Esophagus muscularis mucosa (tissue), 4 donors: ENCODE measurements at places on chromosomes 3 and 15. TPM values are rescaled to one million over a fixed set of nuclear protein-coding genes. Genes with fewer than 3 reads are reported as not detected.

DNA sequence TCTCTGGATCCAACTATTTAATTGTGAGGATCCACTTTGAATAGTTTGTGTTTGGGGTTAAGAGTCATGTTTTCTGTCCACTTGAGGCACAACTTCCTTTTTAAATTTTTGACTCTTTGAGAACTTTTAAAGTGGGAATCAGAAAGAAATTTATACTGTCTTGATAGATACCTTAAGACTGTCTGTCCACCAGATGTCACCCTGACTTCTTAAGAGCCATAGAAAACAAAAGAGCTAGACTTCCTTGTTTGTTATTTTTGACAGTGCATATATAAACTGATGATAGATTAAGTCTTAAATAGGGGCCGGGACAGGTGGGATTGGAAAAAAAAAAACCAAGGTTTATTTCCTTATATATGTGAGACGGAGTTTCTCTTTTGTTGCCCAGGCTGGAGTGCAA lies 52.1 kb upstream of the WDR72 start:
- no peaks in the 10 kb centered on the region for H3K27me3 ChIP-seq
- no peaks in the 10 kb centered on the region for H3K36me3 ChIP-seq
- H3K4me1 ChIP-seq: peaks cover 5% of the 10 kb centered on the region
- no peak overlapping the region for H3K4me3 ChIP-seq
- no peak overlapping the region for H3K27ac ChIP-seq

GRCh38 chr3:134376385-134376765 lies 2.1 kb upstream of the AMOTL2 start:
- DNase-seq: no peak
- H3K36me3 ChIP-seq: no peaks in the 10 kb centered on the region
- peaks cover 35% of the 10 kb centered on the region for H3K4me1 ChIP-seq
- no peak overlapping the region for H3K27ac ChIP-seq

DNA sequence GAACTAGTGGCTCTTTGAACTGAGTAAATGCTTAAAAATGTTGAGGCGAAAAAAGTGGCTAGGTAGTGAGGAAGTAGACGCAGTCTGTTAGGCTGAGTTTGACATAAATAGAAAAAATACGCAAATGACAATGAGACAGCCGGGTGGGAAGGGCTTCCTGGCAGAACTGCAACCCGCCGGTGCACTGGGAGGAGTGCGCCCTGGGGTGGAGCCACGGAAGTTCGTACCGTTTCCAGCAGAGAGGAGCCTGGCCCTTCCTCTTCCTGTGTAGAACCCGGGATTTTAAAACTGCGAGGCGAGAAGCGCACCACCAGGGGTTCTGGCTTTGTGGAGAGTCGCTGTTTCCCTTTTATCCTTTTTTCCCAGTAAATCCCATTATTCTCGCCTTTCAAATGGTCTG lies 602.6 kb downstream of the PYDC2 start:
- H3K4me3 ChIP-seq: peak overlapping the region; percentile 7
- H3K27me3 ChIP-seq: no peaks in the 10 kb centered on the region
- H3K27ac ChIP-seq: no peak overlapping the region
- no peak for DNase-seq

- H3K27me3 ChIP-seq: no peaks in the 10 kb centered on the region
- no peak overlapping the region for H3K27ac ChIP-seq
- H3K36me3 ChIP-seq: no peaks in the 10 kb centered on the region
- no peak overlapping the region for H3K4me3 ChIP-seq
- no peak for DNase-seq
These were observed 18.1 kb upstream of the LEKR1 start for GRCh38 chr3:156808025-156808424.

DNA sequence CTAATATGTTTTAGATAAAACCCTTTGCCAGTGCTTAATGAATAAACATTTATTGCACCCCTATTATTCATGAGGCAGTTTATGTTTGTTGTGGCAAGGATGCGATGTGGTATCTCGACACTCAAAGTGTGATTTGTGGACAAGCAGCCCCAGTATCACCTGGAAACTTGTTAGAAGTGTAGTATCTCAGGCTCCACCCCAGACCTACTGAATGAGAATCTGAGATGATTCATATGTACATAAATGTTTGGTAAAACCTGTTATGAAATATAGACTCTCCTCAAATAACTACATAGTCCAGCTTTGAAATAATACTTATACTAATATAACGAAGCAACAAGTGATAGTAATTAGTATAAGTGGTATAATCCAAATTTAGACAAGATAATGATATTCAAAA lies 914.8 kb downstream of the TUSC7 start:
- no peaks in the 10 kb centered on the region for H3K27me3 ChIP-seq

- no peak for DNase-seq
- peaks cover 54% of the 10 kb centered on the region for H3K4me1 ChIP-seq
- no peak overlapping the region for H3K4me3 ChIP-seq
- H3K36me3 ChIP-seq: peaks cover 68% of the 10 kb centered on the region
These were observed 4.8 kb downstream of the CIB1 start for GRCh38 chr15:90228960-90229359.

GRCh38 chr3:177426878-177427495 lies 229.7 kb upstream of the TBL1XR1 start:
- peaks cover 2% of the 10 kb centered on the region for H3K4me1 ChIP-seq
- H3K27ac ChIP-seq: no peak overlapping the region
- no peaks in the 10 kb centered on the region for H3K27me3 ChIP-seq
- no peaks in the 10 kb centered on the region for H3K36me3 ChIP-seq

- H3K27ac ChIP-seq: no peak overlapping the region
- H3K27me3 ChIP-seq: no peaks in the 10 kb centered on the region
- no peak overlapping the region for H3K4me3 ChIP-seq
- H3K36me3 ChIP-seq: no peaks in the 10 kb centered on the region
- peaks cover 7% of the 10 kb centered on the region for H3K4me1 ChIP-seq
These were observed 449.3 kb upstream of the THRB start for GRCh38 chr3:24943961-24944360.

- H3K27ac ChIP-seq: no peak overlapping the region
- peaks cover 27% of the 10 kb centered on the region for H3K4me1 ChIP-seq
- DNase-seq: no peak
- H3K27me3 ChIP-seq: no peaks in the 10 kb centered on the region
- H3K36me3 ChIP-seq: peaks cover 14% of the 10 kb centered on the region
These were observed 117.5 kb downstream of the PGPEP1L start for GRCh38 chr15:98889930-98890695.

PLA1A gene
- 1.5 TPM for total RNA-seq

SPTSSB gene
- not detected for total RNA-seq

SLC27A2 gene
- not detected for total RNA-seq
